ENCODE measurements at places on chromosomes 5 and 9.

DNA sequence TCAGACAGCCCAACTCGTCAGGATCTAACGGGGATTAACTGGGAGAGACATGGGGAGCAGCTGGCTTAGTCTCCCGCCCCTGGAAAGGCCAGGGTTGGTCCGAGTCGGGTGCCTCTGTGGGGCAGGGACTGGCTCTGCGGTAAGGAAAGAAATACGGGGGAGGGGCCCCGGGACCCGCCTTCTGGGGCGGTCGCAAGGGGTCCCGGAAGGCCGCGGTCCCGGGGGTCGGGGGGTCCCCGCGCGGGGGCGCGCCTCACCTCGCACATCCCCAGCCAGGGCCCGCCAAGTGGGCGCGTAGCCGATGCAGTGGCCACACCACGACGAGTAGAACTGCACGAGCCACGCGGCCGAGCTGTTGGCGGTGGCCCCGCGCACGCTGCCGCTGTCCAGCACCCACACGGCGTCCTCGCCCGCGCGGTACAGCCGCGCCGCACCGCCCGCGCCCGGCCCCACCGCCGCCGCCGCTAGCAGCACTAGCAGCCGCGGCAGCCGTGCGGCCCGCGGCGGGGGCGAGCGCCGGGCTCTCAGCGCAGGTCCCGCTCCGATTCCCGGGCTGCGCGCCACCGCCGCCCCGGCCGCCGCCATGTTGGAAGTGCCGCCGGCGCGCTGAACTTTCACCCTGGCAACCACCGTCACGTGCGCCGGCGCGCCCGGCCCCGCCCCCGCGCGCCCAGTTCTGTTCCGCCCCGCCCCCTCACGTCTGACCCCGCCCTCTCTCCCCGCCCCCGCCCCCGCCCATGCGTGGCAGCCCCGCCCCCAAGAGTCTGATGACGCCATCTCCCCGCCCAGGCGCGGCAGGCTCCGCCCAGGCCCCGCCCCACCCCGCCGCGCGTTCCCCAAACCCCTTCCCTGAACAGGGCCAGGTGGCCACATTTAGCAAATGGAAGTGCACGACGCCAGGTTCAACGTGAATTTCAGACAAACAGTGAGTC is at the start of gene QSOX2:
TSS of gene QSOX2 (minus strand) at position 594 of the 932 bp plus-strand sequence. CDS start at position 585, 9 bp downstream.
- DNase-seq, result peak; percentile 74

DNA sequence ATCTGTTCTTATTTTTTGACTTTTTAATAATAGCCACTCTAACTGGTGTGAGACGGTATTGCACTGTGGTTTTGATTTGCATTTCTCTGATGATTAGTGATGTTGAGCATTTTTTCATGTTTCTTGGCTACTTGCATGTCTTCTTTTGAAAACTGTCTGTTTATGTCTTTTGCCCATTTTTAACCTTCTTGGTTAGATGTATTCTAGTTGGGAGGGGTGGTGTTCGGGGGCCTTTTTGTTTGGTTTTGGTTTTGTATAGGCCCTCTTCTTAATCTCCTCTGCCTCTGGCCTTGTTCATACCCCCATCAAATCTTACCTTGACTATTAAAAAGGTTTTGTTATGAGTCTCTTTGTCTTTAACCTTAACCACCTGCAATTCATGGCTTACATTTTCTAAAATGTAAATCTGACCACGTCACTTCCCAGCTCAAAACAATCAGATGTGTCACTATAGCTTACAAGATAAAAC is 107.8 kb upstream of the NR4A3 start:
- no peak for DNase-seq

DNA sequence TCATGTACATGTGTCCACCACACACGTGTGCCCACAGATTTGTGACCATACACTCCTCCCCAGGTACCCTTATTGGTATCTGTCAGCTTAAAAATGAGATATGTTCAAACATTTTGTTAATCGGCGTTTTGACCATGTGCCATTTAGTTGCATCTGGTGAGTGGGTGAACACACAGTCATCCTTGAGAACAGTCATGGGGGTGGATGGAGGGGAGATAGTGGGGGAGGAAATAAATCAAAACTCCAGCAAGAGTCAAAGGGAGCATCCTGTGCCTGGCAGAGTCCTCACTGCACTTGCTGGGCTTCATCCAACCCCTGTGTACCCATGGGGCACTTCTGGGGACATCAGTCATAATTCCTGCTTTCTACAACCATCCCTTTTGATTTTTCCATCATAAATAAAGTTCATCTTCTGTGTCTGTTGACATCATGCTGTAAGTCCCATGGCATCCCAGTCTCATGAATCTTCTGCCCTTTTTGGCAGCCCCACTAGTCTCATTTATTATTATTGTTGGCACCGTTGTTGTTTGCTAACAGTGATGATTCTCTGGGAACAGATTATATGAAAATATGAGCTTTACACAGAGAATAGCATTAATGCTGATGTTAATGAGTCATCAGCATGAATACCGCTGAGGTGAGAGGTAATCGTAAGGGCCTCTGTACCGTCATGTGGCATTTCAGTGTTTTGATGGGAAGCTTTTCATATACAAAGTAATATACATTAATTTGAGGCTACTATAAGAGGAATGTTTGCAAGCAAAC is 24.4 kb upstream of the CLK4 start:
- DNase-seq, result no peak

- DNase-seq, result no peak
Measured at GRCh38 chr9:123871781-123872180, 58.1 kb downstream of the DENND1A start.

GRCh38 chr5:142725231-142726187 is 39.6 kb upstream of the FGF1 start:
- DNase-seq, result no peak

All from NCI-H1436 (cell line).